ENCODE measurements at places on chromosomes 1 and 21.

DNA sequence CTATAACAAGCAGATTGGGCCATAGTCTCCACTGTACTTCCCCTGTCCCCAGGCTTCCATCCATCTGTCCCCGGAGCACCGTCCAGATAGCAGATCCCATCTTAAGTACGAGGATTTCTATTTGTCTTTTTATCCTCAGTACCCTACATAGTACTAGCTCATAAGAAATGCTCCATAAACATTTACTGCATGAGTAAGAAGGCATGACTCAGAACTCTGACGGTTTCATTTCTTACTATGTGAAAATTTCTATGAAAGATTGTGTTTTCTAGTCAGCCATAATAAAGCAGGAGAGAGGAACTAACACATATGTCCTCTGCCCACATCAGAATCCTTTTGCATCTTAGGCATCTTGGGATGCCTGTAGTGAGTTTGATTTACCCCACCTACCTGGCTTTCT lies 49.5 kb downstream of the CHD1L start:
- DNase-seq, result no peak

DNA sequence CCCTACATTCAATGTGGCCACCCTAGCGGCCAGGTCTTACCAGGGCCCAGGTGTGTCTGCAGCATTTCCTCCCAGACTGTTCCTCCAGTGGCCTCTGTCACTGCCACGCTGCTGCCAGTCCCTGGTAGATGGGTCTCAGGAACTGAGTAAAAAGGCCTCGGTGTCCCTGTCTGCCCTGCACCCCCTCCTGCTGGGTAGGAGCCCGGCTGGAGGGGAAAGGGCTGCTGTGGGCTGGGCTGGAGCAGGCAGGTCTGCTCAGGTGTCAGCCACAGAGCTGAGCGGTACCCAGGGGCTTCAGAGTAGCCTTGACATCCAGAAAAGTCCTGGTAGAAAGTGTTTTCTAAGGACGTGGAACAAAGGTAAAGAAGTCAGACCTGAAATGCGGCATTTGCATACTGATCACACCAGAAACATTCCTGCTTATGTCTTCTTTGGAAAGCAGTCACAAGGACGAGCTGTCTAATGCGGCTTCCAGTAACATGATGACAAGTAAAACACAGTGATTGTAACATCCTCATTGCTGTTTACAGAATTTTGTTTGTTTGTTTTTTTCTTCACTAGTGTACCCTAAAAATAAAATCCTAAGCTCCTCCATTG lies 32.6 kb downstream of the SEC16B start:
- DNase-seq, result no peak

- DNase-seq, result no peak
Measured at GRCh38 chr1:73899311-73899710, 298.7 kb downstream of the LRRIQ3 start.

DNA sequence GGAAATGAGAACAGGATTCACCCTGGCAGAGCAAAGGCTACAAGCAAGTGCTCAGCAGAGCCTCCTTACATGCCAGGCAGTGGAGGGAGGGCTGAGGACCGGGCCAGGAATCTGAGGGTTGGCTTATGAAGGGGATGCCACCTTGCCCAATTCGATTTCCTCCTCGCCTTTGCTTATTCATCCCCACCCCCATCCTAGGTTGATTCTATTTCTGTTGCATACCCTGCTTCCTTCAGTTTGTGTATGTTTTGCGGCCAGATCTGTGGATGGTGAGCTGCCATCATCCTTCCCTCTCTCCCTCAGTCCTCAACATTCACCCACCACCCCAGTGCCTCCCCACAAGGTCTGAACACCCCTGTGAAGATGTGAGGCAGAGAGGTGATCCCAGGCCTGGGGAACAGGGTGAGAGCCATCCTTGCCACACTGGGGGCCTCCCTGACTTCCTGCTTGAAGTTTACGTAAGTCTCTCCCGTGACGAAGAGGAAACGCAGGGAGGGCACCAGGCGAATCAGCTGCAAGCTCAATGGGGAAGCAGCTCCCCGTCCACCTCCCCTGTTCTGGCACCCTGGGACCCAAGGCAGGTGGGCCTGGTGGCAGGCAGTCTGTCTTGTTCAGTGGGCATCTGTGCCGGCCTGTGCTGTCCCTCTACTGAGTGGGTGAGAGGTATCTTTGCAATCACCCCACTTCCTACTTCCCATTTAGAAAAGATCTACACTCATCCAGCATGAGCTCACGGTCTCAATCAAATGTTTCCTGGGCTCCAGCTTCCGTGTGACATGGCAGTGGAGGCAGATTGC lies 50.6 kb upstream of the CNTN2 start:
- DNase-seq, result peak; percentile 12

GRCh38 chr1:39051956-39052355 lies 25.8 kb downstream of the NDUFS5 start:
- no peak for DNase-seq

- DNase-seq, result no peak
Measured at GRCh38 chr1:24300971-24301784, 18.0 kb upstream of the GRHL3 start.

DNA sequence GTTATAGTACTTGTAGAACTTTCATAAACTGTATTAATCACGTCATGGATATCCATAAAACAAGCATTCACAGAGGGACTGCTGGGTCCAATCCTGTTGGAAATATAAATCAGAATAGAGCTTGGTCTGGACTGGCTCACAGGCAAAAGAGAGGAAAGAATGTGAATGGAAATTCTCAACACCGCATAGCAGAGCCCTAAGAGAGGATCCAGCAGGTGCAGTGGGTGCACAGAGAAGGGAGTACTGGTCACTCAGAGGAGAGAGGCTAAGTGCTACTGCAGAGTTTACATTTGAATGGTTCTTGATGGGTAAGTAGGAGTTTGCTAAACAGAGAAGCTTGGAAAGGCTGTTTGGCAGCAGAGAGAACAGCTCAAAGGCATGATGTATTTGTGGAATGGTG lies 231.7 kb downstream of the PAPPA2 start:
- no peak for DNase-seq

GRCh38 chr1:62962901-62963776 lies 179.2 kb downstream of the ATG4C start:
- DNase-seq, result no peak

GRCh38 chr1:230081751-230082150 lies 14.7 kb downstream of the GALNT2 start:
- DNase-seq, result no peak

DNA sequence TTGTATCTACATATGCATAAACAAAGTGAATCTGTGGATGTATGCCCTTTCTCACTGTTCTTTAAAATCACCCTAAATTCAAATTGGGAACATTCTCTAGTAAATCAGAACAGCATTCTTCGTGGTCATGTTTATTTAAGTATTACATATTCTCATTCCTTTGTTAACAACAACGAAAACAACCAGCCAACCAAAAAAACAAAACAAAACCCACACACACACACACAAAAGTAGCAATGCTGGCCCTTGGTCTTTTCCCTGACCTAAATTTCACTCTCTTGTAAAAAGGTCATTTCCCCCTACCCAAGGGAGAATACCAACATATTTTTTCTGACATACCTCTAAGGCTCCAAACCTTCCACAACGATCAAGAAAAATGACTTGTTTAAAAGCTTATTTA lies 102.6 kb downstream of the NRIP1 start:
- no peak for DNase-seq

- DNase-seq, result no peak
Measured at GRCh38 chr1:226588484-226588883, 39.9 kb downstream of the STUM start.

DNA sequence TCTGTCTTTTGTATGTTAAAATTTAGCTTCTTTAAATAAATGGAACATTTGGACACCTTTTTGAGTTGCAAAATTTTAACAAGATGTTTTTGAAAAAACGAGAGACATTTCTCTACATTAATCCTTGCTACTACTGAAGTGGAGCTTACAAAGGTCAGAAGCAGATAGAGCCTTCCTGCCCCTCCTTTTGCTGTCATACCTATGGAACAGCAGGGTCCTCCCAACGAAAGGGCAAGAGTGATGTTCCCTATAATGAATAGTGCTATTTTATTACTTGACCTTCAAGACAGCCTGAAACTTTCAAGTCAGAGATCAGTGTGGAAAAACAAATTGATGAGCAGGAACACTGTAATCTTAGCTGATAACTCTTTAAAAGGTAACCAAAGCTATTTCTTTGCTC lies 1538.9 kb downstream of the PLA2G4A start:
- DNase-seq, result no peak

- DNase-seq, result no peak
Measured at GRCh38 chr1:154714638-154715037, 106.7 kb upstream of the ADAR start.

DNA sequence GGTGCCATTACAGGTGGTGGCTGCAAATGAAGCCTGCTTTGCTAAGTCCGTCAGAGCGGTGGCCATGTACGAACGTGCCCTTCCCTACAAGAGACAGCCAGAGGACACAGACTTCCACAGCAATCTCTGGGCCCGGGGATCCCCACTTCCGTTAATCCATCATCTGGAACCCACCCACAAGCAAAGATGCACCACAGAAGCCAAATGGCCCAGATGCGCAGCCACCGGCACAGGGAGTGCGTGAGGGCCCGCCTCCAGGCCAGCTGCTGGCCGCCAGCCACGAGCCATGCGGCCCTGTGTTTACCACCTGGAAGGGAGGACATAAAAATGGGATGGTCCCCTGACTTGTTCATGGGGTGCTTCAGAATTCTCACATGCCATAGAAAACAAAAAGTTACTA lies 22.1 kb downstream of the MRAP start:
- no peak for DNase-seq

DNA sequence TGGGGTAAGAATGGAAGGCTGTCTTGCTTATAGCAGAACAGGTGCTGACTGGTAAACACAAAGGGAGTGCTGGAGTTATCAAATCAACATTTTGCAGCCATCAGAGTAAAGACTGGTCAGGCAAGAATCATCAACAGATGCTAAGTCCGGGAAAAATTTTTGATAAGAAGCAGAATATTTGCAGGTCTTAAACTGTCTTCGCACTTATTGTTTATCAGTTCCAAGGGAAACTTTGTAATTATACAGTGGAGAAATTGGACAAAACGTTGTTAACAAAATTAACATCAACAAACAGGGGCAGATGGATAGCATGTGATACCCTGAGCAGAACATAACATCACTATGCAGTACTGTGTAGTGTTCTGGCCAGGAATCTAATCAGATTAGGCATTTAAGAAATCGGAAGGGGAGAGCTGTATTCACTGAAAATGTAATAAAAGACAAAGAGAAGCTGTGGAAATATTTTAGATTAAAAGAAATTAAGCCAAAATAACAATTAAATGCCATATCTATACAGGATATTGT lies 127.1 kb downstream of the DAB1 start:
- DNase-seq, result no peak

DNA sequence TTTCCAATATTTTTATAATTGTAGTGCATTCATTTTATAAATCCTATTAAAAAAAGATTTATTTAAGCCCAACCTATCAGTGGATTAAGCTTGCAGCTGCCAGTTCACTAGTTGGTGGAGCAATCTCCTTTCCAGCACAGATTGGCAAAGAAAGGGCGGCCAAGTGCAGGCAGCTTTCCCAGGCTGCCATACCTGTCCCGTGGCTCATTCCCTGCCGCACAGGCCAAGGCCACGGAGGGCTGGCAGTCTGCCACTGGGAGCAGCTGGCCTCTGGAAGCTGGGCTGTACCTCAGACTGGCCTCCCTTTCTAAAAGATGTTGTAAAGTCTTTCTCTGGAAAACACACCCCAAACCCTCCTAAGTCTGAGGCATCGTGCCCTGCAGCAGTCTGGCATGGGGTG lies 74.2 kb downstream of the SIM2 start:
- DNase-seq, result no peak

GRCh38 chr1:110916669-110917306 lies 43.8 kb downstream of the CD53 start:
- DNase-seq, result peak; percentile 27

GRCh38 chr1:221783936-221784335 lies 42.0 kb upstream of the DUSP10 start:
- no peak for DNase-seq

DNA sequence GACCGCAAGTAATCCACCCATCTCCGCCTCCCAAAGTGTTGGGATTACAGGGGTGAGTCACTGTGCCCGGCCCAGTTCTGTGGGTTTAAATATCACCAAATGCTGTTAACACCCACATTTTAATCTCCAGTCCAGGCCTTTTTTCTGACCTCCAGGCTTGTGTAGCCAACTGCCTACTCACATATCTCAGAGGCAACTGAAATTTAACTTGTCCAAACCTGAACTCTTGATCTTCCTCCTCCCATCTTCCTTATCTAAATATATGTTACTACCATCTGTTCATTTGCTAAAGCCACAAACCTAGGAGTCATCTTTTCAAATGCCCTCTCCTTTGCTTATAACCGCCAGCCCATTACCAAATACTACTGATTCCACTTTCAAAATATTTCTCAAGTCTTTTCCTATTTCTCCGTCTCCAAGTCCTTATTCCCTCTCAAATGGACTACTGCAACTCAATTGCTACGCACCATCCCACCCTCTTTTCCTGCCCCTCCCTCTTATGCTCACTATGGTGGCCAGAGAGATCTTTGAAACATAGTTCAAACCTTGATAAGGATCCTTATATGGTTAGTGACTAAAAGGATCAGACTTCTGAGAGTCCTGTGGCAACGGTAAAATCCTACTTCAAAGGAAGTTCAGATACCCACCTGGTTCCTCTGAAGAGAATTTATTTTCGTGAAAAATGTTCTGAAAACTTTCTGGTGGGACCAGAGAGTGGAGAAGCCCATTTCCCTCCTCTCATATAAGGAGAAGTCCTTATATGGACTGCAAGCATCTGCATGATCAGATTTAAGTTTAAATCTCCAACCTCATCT lies 78.5 kb upstream of the CDC42BPA start:
- no peak for DNase-seq

GRCh38 chr1:212686069-212686468 lies 13.6 kb downstream of the BATF3 start:
- no peak for DNase-seq

GRCh38 chr1:165117482-165117881 lies 239.0 kb downstream of the LMX1A start:
- no peak for DNase-seq

DNA sequence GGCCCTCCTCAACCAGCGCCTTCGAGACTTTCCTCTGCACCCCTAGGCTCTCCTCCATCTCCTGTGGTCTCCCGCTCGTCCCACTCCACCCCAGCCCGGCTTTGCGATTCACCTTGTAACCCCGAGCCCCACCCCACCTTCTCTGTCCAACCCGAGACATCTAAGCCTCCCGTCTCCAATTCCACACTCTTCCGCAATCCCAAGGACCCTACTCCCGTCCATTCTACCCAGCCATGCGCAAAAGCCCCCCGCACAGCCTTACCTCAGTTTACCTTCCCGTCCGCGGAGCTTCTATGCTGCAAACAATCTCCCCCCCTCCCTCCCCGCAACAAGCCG lies 174 bp downstream of the SH3BP5L start:
- DNase-seq, result no peak

GRCh38 chr1:116540088-116540487 lies 30.7 kb downstream of the CD58 start:
- DNase-seq, result no peak

DNA sequence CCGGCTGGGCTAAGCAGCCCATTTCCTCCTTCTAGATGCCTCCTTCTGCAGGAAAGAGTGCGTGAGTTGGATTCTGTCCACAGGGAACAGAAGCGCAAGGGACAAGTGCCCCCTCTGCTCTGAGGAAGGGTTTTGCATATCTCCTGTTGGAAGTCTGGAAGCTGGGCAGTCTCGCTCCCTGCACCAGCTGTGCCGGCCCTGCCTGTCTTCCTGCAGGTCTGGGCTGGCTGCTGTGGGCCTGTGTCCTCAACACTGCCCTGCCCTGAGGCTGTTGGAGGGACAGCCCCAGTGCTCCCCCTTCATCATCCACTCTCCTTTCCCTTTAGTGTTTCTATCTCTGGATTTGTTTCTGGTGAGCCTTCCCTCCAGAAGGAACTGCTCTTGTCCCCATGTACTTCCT lies 21.8 kb downstream of the ADARB1 start:
- DNase-seq, result no peak

All from stimulated activated CD4-positive, alpha-beta T cell treated with anti-CD3 and anti-CD28 coated beads, Interleukin-2, amount 100 ng/mL, for 24 hours (primary cell).